MM.1S (cell line): ENCODE measurements at places on chromosomes 5 and 9.

- DNase-seq = no peak
Observed at GRCh38 chr9:5790923-5791322, 42.0 kb downstream of the ERMP1 start.

DNA sequence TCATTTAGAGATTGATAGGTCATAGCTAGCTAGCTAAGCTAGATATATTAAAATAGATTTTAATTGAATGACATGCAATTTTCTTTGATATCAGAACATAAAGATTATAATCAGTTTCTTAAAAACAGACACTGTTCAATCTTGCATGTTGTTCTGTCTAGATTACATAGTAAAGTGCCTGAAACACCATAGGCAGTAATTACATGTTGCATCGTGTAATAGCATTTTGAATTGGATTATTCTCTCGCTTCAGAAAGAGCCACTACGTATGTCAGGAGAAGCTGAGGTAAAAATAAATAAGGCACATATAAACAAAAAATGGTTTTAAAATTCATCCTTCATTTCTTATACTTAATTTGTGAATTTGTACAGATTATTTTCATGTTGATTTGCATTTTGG lies 148.0 kb upstream of the CDH12 start:
- DNase-seq = no peak

GRCh38 chr5:77871946-77872345 lies 95.8 kb upstream of the TBCA start:
- no peak for DNase-seq

DNA sequence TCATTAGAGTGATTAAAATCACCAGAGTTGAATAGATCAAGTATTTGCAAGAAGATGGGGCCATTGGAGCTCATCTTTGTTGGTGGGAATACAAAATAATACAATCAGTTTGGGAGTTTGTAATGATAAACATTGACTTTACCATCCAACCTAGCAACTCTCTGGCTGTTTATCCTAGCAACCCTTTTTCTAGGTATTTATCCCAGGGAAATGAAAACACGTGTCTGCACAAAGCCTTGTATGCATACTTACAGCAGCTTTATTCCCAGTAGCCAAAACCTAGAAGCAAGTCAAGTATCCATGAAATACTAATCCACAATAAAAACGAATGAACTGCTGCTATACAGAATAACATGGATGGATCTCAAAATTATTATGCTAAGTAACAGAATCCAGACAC lies 152.7 kb upstream of the DAB2 start:
- no peak for DNase-seq

DNA sequence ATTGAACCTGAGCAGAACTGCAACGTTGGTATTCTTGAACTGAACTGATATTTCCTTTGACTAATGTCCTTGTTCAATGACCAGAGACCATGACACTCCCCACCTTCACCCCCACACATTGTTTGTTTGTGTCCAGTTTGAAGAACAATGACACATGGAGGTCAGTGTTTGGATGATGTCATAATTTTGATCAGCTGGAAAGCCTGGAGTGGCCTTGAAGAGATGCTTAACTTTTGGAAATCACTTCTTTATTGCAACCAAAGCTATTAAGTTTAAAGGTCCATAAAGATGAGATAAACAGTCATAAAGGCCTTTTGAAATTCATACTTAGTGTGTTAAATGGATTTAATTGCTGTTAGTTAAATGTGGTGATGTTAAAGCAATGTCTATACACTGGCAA lies 92.7 kb downstream of the TMC1 start:
- DNase-seq = no peak

- no peak for DNase-seq
Observed at GRCh38 chr5:32147236-32147635, 26.9 kb downstream of the GOLPH3 start.

DNA sequence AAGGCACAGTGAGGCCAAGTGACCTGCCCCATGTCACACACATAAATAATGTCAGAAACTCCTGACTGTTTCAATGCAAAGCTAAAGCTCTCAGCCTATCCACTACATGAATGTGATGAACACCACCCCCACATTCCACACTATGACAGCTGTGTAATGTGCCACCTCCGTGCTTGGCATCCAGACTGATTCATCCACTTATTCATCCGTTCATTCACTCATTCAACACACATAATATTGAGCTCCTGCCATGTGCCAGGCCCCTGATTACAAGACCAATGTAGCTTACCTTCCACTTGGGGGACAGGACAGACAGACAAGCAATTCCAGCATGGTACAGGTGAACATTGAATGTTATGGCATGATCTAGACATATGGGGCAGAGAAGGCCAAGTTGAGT lies 46.2 kb upstream of the FABP6 start:
- no peak for DNase-seq

- no peak for DNase-seq
Observed at GRCh38 chr9:9499546-9499945, 1113.3 kb downstream of the PTPRD start.

DNA sequence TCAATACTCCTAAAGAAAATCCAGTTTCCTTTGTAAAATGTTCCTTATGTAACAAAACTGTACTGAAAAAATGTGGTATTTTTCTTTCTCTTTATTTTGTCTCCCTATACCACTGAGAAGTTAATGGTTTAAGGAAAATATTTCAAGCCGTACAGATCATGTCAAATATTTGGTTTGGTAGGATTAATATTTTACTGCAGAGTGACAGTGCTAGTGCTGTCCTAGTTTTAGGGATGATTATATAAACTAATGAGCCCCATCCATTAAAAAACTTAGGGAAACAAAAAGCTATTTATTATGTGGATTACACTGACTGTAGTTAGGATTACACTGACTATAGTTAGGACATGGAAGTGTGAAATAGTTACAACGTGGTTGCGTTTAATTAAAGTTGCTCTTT lies 209.1 kb downstream of the CD180 start:
- DNase-seq = no peak

DNA sequence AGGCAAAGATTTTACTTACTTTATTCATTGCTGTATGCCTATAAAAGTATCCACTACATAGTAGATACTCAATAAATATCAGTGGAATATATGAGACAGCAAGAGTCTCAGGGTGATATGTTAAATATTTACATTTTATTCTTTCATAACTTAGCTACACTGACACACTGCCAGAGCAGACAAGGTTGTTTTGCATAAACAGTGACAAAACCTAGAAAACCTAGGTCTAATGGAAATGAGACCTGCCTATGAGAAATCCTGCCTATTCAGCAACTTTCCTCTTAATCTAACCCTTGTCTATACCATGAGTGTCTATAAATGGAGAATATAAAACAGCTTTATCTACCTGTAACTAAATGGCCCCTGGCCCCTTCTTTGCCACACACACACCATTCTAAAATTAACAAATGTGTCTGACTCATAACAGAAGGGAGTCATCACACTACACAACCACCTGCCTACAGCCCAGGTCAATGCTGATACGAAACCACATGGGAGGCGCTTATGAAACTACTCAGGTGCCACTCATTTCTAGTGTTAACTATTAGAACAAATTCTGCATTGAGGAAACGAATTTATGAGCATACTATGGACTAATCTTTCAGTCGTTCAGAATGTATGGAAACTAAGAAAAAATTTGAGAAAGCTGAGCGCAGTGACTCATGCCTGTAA lies 60.3 kb downstream of the UBAP2 start:
- peak; percentile 94 for DNase-seq

DNA sequence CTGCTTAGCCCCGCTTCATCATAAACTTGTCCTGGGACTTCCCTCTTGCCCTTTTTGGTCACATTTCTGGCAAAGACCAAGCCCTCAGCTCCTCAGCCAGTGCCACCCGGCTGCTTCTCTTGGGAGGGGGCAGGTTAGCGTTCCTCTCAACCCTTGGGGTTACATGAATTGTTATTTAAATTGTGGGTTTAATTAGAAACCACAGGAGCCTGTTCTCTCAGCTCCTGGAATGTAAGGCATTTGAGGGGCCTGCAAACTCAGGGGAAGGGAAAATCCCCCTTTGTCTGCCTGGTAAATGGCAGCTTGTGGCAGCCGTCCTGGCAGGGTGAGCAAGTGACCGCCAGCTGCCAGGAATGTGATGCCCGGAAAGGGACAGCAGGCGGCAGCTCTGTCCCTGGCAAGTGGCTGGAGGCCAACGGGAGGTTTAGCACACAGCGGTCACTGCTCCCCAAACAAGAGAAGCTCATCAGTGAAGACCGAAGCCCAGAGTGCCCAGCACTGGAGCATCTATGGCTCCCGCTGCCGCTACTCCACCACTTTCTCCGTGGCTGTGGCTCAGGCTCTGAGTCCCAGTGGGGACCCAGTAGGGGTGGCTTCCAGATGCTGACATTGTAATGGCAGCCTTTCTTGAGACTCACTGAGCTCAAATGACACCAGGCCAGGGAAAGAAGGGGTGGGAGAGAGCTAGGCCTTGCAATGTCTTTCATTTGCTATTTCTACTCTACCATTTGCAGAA lies 51.7 kb downstream of the SHB start:
- DNase-seq = no peak

DNA sequence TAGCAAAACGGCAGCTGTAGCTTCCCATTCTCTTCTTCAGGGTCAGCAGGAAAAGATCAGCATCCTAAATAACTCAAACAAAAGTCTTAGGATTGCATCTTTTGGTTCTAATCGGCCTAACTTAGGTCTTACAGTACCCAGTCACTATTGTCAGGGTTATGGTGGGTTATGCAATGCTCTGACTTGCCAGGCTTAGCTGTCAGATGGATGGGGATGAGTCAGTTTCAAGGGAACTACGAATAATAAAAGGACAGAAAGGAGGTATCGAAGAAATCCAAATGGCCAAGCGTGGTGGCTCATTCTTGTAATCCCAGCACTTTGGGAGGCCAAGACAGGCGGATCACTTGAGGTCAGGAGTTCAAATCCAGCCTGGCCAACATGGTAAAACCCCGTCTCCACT lies 46.5 kb downstream of the PPP1R2B start:
- DNase-seq = no peak

GRCh38 chr9:4362281-4362680 lies 62.4 kb upstream of the GLIS3 start:
- DNase-seq = no peak

DNA sequence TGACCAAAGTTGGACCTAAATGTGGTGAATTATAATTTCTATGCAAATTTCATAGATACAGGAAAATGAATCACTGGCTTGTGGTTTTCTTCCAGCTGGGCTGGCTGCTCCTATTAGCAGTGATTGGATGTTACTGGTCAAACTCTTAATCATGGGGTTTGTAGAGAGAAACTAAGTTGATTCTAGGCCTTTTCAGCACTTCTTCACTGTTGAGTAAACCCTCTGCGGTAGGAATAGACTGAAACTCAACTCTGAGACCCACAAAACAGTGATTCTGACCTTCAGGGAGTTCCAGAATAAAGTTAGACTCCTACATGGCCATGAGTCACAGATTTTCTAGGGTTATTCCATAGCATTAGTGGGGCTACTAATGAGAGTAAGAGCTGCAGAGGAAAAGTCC lies 47.9 kb upstream of the FKTN start:
- no peak for DNase-seq

GRCh38 chr9:136509549-136509948 lies 26.7 kb upstream of the SEC16A start:
- no peak for DNase-seq

DNA sequence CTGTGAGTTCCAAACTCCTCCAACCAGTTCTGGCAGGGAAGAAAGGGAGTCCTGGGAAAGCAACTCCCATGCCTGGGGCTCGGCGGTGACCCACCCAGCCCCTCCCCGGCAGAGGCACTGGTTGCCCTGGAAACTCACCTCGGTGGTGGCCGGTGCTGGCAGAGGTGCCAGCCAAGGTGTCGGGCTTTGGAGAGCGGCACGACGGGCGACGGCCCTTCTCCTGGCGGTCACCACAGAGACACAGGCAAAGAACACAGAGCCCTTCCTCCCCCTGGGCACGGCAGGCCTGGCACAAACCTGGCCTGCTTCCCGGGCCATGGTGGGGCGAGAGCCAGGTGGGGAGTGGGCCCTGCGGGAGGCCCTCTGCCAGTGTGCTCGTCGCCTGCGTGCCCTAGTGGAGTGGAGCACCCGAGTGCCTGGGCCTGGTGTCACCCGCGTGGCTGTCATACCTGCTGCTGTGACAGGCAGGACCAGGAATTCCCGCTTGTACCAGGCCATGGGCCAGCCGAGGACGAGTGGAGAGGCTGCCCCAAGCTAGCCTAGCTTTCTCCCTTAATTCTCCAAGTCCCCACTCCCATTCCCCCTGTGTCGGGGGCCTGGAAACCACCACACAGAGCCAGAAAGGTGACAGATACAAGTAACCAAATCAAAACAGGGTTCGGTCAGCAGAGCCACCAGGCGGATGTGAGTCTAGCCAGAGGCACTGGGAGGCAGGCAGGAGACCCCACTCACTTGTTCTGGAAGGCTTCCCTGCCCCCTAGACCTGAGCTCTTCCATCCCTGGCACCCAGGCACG lies 8.2 kb upstream of the RALGDS start:
- no peak for DNase-seq

DNA sequence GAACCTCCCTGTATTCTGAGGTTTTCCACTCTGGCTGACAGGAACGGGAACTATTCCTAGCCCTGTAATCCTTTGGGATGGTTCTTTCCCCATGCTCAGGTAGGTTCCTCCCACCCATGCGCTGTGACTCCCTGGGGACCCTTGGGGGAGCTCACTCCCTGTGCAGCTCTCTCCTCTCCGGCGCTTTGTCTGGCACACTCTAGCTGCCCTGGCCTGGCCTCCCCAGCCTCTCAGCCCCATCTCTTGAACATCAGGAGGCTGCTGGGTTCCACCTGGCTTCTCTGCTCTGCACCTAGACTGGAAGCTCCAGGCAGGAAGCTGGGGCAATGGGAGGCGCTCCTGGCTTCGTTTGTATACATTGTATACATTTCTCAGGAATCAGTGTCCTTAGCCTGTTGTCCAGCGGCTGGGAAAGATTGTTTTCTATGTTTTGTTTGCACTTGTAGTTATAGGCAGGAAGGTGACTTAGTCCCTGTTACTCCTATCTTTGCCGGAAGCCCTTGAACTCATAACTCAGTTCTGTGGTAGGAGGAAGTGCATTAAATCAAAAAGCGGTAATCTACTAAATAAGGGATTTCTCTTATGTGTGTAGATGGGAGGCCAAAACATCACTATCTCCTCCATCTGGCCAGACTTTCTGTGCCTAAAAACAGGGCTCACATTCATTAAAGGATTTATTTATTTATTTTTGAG lies 20.4 kb downstream of the SLC25A25 start:
- DNase-seq = no peak

DNA sequence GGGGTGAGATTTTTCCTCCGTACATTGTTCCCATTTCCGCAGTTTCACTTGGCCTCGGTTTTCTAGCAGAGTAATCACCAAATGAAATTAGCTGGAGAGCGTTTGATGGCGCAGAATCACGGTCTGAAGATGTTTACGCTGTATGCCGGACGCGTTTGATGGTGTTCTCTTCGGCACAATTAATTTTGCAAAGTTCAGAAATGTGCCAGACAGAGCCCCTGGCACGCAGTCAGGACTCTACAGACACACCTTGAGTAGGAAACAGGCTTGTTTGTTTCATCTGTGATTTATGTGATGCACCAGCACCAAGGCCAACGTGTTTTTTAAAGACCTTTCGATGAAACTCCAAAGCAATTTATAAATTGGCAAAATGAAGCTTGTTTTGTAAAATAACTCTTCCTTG lies 863 bp upstream of the LIFR start:
- DNase-seq = no peak

- no peak for DNase-seq
Observed at GRCh38 chr5:67660149-67660548, 463.6 kb upstream of the CD180 start.

- no peak for DNase-seq
Observed at GRCh38 chr5:43564289-43564850, 7.5 kb upstream of the PAIP1 start.
